HFFc6 (cell line): ENCODE measurements at places on chromosomes 7 and 10.

DNA sequence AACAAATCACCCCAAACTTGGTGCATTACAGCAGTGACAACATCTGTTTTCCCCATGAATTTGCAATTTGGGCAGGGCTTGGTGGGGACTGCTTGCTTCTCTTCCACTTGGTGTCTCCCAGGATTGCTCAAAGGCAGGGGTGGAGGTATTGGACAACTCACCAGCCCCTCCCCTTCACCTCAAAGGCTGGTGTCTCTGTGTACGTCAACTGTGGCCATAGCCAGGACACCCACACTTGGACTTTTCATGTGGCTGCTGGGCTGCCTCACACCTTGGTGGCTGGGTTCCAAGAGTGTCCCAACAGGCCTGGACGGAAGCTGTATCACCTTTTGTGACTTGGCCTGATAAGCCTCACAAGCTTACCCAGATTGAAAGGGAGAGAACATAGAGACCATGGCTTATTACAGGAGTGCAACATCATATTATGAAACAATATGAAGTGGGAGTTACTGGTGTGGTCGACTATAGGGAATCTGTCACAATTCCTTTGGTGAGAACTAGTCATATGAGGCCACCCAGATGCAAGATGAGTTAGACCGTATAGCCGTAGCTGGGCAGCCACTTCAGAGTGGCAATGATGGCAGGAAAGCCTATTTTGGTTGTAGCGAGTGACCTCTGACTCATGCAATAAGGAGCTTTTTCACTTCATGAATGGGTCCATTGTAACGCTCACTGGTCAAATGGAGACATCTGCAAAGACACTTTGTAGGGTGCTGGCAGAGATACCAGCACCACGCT lies 187.6 kb upstream of the ITGB1 start:
- no peak for DNase-seq

DNA sequence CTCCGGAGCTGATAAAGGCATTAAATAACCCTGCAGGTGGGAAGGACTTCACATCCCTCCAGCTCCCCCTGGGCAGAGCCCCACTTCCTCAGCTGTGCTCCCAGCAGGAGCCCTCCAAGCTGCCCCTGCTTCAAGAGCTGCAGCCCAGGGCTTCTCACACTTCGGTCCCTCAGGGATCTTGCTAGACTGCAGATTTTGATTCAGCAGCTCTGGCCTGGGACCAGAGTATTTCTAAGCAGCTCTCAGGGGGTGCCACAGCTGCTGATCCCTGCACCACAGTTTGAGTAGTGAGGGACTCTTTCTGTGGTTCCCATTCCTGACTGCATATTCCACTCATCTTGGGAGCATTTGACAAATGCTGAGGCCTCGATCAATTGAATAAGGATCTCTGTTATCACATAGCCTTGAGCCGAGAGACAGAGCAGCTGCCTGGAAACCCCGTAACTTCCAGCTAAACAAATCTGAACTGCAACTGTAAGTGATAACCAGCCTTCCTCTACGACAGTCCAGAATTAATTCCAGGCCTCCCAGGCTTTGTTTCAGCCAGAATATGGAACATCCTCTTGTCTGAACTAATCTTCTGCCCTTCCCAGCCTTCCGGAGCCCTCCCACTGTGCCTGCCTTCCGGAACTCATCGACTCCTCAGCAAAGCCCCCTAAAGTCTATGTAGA lies 161.4 kb downstream of the CCDC3 start:
- no peak for DNase-seq

- no peak for DNase-seq
Measured at GRCh38 chr7:117818232-117818631, 55.0 kb downstream of the CTTNBP2 start.

- no peak for DNase-seq
Measured at GRCh38 chr10:77872151-77872946, 54.2 kb downstream of the DLG5 start.

GRCh38 chr10:102781921-102782557 lies 38.3 kb downstream of the WBP1L start:
- DNase-seq: no peak

DNA sequence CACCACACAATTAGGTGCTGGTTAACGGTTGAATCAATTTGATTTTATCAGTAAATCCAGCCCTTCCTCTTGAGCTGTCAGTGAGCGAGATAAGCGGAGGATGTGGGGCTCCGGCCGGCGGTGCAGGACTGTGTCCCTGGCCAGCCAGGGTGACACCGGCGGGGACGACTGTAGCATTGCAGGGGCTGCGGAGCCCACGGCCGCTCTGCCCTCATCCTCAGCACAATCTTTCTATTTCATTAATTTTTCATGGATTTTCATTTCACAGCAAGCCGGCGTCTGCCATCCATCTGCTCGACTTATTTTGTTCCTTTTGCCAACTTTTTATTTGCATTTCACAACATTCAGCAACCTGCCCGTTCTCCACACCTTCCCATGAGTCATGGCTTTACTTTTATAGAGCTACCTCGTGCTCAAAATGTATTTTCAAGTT lies 4.7 kb downstream of the ADARB2 start:
- DNase-seq: no peak

- DNase-seq: no peak
Measured at GRCh38 chr7:40916813-40917212, 782.0 kb downstream of the SUGCT start.

GRCh38 chr7:87318741-87319140 lies 26.7 kb upstream of the CROT start:
- DNase-seq: no peak

- no peak for DNase-seq
Measured at GRCh38 chr7:98509836-98510235, 107.2 kb upstream of the NPTX2 start.

DNA sequence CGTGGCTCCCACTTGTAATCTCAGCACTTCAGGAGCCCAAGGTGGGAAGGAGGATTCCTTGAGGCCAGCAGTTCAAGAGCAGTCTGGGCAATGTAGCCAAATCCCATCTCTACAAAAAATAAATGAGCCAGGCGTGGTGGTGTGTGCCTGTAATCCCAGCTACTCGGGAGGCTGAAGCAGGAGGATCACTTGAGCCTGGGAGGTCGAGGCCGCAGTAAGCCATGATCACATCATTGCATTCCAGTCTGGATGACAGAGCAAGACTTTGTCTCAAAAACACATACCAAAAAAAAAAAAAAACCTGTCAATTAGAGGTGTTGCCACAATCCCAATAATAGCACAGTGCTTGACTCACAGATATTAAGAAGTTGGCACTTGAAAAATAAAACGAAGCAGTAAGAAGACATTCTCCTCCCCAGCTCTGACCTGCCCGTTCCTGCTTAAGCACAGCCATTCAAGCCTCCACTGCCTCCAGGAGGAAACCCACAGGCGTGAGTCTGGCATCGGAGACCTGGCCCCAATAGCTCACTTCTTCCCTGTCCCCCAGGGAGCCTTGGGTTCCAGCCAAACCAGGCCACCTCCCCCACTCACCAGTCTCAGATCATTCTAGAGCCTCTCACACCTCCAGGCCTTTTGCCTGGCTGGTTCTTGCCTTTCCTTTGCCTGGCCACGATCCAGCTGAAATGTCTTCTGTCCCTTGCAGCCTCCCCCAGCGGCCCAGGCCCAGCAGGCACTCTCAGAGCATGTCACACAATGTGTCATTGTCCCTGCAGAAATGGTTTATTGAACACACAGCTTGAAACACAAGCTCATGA lies 45.3 kb upstream of the GTF2I start:
- no peak for DNase-seq

DNA sequence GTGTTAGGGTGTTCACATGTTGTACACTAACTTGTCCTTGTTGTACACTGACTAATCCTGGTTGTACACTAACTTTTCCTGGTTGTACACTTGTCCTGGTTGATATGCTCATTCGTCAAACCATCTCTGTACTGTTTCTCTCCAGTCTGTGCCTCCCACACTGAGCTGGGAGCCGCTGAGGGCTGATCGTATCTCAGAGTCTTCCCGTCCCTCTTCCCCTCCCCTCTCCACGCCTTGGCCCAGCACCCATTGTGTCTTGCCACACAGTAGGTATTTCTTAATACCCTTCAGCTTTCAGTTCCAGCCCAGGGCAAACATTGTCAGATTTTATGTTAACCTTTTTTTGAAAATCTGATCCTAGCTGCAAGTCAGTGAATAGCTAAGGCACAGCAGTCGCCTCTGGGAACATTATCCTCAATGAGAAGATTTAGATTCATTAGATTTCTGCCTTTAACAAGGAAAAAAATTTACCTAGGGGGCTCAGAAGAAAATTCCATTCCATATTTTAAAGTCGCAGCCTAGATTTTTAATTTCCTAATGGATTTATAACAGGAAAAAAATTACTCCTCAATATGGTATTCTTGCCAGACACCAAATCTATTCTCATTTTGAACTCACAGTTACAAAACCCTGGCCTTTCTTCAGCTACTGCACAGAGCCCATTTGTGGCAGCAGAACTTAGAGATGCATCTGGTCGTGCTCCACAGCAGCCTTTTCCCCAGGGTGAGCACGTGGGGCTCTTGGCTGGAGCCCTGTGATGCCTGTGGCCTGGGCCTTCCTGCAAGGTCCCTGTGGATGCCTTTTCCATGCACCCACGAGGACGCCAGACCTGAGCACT lies 33.0 kb upstream of the CHST15 start:
- DNase-seq: no peak

DNA sequence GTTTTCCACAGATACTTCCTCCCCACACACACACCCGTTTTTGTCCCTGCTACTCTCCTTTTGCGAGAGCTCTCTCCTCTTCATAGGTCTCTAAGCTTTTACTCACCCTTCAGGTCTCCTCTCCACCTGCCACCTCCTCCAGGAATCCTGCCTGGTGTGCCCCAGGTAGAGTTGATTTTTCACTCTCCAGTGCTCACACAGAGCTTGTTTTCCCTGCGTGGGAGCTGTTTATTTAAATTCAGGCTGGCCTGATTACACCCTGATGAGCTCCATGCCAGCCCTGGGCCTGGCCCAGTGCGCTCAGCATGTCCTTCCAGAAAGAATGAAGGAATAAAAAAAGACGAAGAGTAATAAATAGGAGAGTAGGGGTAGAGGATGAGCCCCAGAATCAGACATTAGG lies 7.5 kb upstream of the CLDN4 start:
- DNase-seq: no peak

- DNase-seq: no peak
Measured at GRCh38 chr7:3140834-3141233, 97.2 kb upstream of the CARD11 start.

DNA sequence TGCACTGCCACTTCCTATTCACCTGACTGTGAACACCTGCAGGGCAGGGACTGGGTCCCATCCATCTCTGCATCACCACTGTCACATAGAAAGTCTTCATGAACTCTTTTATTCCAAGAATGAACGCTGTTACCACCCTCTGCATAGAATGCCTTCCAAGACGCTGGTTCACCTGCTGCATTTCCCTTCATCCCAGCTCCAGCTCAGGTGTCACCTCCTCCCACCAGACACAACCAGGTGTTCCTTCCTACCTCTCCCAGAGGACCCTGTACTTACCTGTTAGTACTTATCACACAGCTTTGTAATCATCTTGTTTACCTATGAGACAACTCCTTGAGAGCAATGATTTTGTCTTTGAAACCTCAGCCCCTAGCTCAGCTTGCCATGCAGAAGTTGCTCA lies 31.1 kb downstream of the SORBS1 start:
- no peak for DNase-seq

DNA sequence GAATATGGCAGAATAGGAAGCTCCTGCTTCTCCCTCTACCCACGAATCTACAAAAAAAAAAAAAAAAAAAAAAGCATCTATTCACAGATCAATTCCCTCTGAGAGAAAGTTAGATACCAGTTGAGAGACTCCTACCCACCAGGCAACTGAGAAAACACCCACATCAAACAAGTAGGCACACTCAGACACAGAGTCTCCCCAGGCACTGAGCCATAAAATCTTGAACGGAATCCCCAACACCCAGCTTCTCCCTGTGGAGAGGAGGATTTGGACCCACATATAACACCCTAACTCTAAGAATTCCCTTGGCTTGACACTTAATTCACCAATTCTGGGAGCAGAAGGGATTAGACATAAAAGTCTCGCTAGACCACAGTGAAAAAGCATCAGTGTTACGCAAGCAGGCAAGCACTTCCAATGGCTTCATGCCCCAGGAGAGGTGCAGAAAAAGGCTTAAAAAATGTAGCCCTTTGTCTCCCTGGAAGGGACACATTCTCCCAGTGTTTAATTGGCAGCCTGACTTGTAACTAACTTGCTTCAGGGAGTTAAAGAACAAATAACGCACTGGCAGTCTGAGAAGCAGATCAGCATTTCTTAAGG lies 192.2 kb downstream of the ELAPOR2 start:
- DNase-seq: no peak
